Erythroblast (primary cell): ENCODE measurements at places on chromosomes 6 and 20.
A peak's percentile ranks its signal among the peaks of the same experiment; 100 is the strongest.

DNA sequence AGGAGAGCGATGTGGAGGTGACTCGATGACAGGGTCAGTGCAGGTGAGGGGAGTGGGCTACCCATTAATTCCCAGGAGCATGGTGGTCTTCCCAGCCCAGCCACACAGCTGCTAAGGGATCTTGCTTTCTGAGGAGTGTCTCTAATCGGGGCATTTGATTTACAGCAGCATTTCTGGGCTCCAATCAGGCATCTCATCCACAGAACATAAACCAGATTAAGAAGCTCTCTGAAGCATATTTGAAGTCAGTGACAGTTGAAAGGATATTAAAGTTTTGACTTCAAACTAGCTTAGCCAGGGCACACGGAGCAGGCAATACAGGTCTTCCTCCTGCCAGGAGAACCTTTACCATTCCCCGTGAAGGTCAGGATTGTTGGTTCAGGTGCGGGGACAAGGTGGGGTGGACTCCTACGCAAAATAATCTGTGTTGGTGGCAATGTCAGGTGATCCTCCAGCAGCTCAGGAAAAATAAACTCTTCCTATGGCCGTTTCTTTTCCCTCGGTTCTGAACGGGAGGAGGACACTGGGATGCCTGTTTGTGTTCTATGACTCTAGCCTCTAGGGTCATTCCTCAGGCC, 39.9 kb upstream of the ZNF831 start:
- DNase-seq, result no peak

GRCh38 chr20:57500962-57501361, 24.0 kb downstream of the CTCFL start:
- DNase-seq, result no peak

- DNase-seq, result no peak
Measured at GRCh38 chr6:79686707-79687309, 55.7 kb downstream of the SH3BGRL2 start.

- DNase-seq, result no peak
Measured at GRCh38 chr6:52691718-52692117, 20.8 kb downstream of the TMEM14A start.

- DNase-seq, result no peak
Measured at GRCh38 chr20:18541741-18542140, 25.5 kb upstream of the SMIM26 start.

GRCh38 chr6:134145786-134146185, 93.4 kb upstream of the SLC2A12 start:
- no peak for DNase-seq

DNA sequence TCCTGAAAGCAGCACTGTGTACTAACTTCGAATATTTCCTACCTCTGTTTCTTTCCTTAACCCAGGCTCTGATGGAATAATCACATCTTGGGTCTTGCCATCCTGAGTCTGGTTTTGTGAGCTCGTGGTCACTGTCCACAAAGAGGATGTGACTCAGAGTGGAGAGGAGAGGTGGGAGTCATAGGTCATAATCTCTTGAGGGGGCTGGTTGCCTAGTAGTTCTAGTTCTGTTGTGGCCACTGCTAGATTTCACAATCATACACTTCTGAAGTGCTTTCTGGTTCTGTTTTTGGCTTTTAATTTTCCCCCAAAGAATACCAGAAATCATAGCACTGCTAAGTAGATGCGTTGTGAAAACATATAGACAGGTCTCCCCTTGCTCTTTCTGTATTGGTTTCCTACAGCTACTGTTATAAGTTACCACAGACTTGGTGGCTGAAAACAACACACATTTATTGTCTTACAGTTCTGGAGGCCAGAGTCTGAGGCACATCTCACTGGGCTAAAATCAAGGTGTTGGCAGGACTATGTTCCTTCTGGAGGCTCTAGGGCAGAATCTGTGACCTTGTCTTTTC, 102.8 kb downstream of the NRSN1 start:
- no peak for DNase-seq

- no peak for DNase-seq
Measured at GRCh38 chr6:105459864-105460263, 57.0 kb upstream of the PREP start.

GRCh38 chr6:3801960-3802359, 47.2 kb upstream of the FAM50B start:
- DNase-seq, result no peak

DNA sequence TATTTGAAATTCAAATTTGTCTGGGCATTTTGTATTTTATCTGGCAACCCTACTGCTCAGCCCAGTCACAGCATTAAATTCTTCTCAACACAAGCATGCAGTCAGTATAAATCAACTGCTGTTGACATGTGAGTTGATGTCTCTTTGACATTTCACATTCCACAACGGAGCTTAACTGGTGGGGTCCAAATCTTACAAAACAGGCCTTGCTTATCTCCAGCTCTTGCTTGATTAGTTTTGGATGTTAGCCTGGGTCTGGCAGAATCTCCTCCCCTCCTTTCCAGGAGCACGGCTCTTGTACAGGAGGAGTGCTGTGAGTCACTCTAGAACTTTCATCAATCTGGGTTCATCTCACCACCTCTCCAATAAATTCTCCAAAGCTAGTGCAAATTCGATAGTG, 80.8 kb upstream of the PHACTR1 start:
- DNase-seq, result no peak

DNA sequence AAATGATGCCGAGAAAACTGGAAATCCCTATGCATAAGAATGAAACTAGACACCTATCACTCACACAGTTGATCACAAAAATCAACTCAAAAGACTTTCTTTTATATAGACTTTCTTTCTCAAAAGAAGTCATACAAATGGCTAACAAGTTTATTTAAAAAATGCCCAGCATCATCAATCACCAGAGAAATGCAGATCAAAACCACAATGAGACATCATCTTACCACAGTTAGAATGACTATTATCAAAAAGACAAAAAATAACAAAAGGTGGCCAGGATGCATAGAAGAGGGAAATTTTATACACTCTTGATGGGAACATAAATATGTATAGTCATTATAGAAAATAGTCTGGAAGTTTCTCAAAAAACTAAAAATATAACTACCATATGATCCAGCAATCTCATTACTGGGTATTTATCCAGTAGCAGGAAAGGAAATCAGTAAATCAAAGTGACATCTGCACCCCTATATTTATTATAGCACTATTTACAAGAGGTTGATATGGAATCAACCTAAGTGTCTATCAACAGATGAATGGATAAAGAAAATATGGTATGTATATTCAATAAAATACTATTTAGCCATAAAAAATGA, 3.4 kb upstream of the RNF217 start:
- no peak for DNase-seq

DNA sequence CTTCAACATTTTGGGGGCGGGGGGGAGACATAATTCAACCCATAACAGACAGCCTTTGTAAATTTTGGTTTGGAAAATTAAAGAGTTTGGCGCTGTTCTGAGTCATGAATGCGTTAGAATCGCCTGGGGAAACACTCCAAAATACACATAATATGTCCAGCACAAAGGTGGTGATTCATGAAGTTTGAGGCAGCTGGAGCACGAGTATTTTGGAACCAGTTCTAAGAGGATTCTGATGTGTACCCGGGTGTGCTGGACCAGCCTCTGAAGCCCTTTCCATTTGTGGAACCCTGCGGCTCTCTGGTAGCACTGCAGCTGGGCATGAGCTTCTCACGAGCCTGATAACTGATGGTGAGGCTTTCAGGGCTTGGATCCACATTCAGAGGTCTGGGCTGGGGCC, 4.7 kb downstream of the GMPR start:
- no peak for DNase-seq

- no peak for DNase-seq
Measured at GRCh38 chr20:11080010-11080409, 406.2 kb upstream of the JAG1 start.

DNA sequence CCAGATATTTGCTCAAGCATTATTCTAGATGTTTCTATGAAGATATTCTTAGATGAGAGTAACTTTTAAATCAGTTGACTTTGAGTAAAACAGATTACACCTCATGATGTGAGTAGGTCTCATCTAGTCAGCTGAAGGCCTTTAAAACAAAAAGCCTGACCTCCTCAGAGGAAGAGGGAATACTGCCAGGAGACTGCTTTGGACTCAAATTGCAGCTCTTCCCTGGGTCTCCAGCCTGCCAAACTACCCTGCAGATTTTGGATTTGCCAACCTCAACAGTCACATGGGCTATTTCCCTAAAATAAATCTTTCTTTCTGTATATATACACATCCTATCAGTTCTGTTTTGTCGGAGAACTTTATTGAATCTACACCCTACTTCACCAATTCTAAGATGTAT, 182.5 kb upstream of the TENT5A start:
- DNase-seq, result no peak

DNA sequence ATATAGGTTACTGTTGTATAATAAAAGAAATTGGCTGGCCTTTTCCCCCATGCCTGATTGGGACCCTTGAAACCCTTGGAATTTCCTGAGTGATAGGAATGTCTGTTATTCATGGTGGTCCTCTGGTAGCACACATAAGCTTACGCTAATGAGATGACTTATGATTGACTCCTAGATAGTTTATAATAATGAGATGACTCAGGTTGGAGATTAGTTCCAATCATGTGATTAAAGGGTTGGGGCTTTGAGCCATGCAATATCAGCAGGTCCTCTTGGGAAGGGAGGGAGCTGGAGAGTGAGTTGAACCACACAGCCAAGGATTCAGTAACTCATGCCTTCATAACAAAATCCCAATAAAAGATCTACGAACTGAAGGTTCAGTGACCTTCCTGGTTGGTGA, 407.6 kb upstream of the MANEA start:
- DNase-seq, result no peak

GRCh38 chr6:8170245-8170644, 67.9 kb upstream of the EEF1E1 start:
- DNase-seq, result no peak

GRCh38 chr6:168226902-168227318, 92.7 kb downstream of the DACT2 start:
- DNase-seq, result no peak

DNA sequence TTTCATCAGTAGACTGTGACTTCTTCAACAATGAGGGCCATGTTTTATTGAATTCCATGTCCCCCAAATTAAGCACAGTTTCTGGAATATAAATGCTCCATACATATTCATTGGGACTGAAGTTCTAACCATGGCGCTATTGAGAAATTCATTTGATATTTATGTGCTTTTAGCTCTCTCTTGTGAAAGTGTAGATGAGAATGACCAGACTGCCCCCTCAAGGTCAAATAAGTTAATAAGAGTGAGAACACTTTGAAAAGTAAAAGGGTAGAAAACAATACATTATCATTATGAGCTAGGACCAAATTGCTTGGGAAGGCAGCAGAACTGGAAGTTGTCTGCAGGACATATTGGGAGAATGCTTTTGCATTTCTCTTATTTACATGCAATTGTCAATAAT, 597.9 kb downstream of the EPM2A start:
- DNase-seq, result no peak

GRCh38 chr20:17941087-17941825, 27.3 kb downstream of the SNX5 start:
- no peak for DNase-seq

DNA sequence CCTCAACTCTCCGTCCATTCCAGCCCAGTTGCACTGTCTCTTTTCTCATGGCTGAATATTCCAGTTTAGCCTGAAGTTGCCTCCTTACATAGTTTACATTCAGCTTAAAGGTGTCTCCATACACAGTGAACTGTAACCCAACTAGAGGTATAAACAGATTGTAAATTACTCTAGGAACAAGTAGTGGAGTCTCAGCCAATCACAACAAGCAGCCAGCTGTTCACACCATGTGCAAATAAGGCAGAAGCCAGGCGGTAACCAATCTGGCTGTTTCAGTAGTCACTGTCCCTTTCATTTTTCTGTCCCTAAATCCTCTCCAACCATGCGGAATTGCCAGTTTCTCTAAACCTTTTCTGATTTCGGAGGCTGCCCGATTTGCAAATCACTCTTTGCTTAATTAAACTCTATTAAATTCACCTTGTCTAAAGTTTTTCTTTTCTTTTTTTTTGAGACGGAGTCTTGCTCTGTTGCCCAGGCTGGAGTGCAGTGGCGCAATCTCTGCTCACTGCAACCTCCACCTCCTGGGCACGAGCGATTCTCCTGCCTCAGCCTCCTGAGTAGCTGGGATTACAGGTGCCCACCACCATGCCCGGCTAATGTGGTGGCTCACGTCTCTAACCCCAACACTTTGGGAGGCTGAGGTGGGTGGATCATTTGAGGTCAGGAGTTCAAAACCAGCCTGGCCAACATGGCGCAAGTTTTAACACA, 37.6 kb upstream of the GFOD1 start:
- no peak for DNase-seq

DNA sequence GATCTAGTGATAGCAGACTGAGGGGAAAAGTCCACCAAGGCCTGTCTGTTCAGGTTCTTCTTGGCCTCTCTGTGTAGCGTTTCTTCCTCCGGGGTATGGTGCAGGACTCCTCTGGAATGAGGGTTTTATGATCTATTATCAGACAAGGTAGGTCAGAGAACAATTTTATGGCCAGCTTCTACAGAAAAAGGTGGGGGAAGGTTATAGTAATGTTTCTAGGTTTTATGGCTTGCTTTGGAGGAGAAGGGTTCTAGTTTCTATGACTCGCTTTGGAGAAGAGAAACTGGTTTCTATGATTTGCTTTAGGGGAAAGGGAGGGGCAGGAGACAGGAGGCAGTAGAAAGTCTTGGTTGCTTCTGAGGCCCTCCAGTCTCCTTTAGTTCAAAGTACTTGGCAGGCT, 144.8 kb upstream of the LAMA2 start:
- no peak for DNase-seq

GRCh38 chr20:57596998-57597939, 23.0 kb downstream of the ZBP1 start:
- peak; percentile 81 for DNase-seq

GRCh38 chr6:139595183-139595582, 220.7 kb upstream of the CITED2 start:
- DNase-seq, result no peak

DNA sequence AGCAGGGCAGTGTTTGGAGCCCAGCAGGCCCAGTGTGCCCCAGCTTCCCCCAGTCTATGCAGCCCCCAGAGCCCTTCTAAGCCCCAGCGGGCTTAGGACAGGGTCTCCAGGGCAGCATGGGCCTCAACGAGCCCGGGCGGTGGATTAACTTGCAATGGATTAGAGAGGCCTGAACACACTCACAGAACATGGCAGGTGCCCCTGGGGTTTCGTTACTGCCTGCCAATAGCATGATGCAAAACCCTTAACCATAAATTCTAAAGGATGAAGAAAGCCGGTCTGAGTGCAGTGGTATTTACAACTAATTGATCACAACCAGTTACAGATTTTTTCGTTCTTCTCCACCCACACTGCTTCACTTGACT, 18.9 kb downstream of the ENTPD6 start:
- DNase-seq, result no peak

DNA sequence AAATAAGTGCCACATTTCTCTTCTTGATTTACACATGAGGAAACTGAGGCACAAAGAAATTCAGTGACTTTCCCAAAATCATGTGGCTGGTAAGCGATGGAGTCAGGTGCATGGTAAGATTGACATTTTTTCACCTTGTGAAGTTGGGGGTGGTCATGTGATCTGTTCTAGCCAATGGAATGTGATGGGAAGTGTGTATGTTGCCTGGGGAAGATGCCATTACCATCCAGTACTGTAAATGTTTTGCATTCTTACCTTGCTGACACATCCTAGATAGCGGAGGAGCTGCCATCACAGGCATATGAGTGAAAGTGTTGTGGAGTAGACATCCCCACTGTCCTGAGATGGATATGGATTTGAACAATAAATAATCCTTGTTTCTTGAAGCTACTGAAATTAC, 499.6 kb upstream of the SULF2 start:
- DNase-seq, result no peak

GRCh38 chr20:54600634-54601033, 125.2 kb downstream of the DOK5 start:
- DNase-seq, result no peak

GRCh38 chr6:156334966-156335365, 442.2 kb upstream of the ARID1B start:
- DNase-seq, result no peak
